ENCODE measurements at places on chromosomes 16 and 17.
A peak's percentile ranks its signal among the peaks of the same experiment; 100 is the strongest.

DNA sequence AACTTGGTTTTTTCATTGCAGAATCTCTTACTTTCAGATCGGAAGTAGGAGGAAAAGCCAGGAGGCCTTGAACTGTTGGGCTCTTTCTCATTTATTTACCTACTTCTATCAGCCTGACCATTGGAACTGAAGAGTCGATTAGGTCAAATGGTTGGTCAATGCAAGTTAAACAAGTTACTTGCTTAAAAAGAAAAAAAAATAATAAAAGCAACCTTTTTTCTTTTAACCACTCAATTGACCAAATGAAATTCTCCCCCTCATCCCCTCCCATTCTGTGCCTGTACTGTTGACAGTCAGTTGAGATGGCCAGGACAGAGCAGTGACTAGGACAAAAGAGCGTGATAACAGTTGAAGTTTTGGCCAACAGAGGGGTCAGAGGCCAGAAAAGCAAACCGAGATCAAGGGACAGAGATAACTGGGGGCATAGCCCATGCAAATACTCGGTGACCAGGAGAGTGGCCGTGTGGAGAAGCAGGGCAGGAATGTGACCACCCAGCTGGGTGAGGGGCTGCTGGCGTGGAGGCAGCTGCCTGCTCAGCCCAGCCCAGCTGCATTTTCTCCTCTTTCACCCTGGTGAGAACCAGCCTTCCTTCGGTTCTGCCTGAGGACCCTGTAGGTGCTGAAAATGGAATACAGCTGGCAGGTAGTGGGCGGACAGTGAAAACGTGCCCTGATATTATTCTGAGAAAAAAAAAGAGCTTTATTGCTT, 72.2 kb downstream of the HS3ST3B1 start:
- DNase-seq = no peak

GRCh38 chr16:78116946-78117345, 17.5 kb downstream of the WWOX start:
- no peak for DNase-seq

- DNase-seq = no peak
These were observed 11.7 kb downstream of the RHBDL3 start for GRCh38 chr17:32277284-32277683.

GRCh38 chr16:65782611-65783600, 583.6 kb upstream of the CDH5 start:
- no peak for DNase-seq

GRCh38 chr17:57629470-57629869, 115.6 kb downstream of the CCDC182 start:
- no peak for DNase-seq

- no peak for DNase-seq
These were observed 636 bp upstream of the GSG1L start for GRCh38 chr16:28064150-28064549.

DNA sequence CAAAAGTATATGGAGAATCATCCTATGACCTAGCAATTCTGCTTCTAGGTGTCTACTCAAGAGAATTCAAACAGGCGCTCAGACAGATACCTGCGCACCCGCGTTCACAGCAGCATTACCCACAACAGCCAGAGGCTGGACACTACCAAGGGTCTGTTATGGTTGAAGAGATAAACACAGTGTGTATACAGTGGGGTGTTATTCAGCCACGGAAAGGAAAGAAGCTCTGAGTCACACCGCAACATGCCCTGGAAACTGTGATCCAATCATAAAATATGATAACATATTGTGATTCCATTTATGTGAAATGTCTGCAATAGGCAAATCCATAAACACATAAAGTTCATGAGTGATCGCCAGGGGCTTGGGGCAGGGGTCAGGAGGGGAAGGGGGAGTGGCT, 18.0 kb upstream of the JPH3 start:
- DNase-seq = no peak

GRCh38 chr17:48213797-48214196, 106.2 kb downstream of the SNX11 start:
- DNase-seq = peak; percentile 67

DNA sequence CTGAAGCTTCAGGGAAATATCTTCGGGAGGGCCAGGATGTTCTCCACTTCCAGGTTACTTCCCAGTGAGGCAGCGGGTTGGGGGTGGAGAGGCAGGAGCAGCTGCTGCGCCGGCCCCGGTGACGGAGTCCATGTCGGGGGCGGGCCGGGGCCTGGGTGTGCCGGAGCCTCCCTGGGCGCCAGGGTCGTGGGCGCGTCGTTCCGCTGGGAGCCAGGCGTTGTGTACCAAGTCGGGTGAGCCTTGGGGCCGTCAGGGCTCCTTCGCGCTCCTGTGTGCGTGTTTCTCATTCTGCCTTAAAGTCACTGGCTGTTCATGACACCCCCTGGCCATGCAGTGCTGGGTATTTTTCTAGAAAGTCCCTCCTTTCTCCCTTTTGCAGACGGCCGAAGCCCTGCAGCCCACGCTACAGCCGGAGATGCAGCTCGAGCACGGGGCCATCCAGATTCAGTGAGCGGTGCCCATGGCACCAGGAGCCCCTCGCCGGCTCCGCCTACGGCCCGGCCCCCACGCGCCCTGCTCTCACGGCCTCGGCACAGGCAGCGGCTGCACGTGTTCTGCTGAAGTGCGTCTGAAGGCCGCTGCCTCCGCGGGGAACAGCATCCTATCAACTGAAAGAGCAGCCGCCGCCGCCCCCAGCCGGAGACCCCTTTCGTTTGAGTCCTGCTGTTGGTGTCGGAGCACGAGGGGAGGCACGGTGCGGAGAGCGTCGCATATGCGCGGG, 125.1 kb downstream of the BANP start:
- no peak for DNase-seq

GRCh38 chr16:67718668-67719047, 458 bp downstream of the GFOD2 start:
- DNase-seq = no peak

DNA sequence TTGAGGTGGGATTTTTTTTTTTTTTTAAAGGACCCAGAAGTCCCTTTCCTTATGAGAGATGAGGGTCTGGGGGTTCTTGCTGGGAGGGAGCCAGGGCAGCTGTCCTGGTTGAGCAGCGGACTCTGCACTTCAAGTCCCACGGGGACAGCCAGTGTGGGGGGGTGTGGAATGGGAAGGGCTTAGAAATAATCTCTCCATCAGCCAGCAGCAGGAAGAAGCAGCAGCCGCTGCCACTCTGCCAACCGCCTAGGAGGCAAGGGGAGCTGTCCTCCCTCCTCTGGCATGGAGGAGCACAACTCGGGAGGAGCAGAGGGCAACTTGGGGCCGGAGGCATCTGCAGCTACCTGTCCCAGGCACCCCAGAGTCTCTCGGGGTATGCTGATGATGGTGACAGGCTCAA, at the start of gene KCNG4:
KCNG4 (minus strand) TSS at position 104 of the 400 bp plus-strand sequence. CDS start 2,527 bp downstream, outside the sequence.
- no peak for DNase-seq

- no peak for DNase-seq
These were observed 8.0 kb upstream of the WWOX start for GRCh38 chr16:78091419-78091818.

- DNase-seq = no peak
These were observed 7.5 kb downstream of the FSCN2 start for GRCh38 chr17:81535480-81536298.

GRCh38 chr17:71519285-71519684, 601.5 kb upstream of the SOX9 start:
- DNase-seq = no peak

- no peak for DNase-seq
These were observed 67.5 kb downstream of the SEC14L1 start for GRCh38 chr17:77208217-77208808.

- no peak for DNase-seq
These were observed 99.2 kb downstream of the NTN1 start for GRCh38 chr17:9120471-9120870.

DNA sequence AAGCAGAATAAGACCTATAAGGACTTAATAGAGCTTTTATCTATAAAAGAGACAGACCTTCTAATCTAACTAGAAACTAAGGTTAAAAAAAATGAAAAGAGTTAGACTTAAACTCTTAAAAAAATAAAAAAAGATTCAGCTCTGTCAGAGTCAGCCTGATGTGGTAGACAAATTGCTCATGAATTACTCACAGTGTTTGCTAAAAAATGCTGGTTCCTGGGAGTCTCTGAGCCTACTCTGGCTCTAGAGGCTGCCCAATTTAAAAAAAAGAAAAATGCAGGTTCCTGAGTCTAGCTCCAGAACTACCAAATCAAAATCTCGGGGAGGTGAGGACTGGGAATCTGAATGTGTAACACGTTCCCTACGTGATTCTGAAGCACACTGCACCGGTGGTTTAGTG, 18.1 kb downstream of the SOST start:
- no peak for DNase-seq

DNA sequence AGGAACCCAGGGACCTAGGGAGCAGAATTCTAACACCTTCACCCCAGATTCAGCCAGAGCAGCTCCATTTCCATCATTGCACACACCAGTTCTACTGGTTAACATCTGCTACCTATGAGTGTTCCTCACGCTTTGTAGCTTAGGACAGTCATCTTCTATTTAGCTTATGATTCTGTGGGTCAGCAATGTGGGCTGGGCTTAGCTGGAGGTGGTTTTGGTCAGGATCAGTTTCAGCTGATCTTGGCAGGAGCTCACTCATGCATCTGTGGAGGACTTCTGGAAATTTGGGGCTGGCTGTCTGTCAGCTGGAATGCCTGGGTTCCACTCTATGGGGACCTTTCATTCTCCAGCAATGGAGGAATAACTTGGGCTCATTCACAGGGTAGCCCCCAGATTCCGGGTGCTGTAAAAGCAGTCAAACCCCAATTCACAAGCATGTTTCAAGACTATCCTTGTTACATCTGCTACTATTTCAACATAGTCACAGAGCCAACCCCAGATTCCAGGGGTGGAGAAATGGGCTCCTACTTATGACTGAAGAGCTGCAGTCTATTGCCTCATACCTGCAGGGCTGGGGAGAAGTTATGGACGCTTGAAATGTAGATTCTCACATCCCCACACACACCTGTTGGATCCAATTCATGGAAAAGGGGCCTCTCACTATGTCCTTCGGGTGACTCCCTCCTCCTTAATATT, 3.4 kb upstream of the HP start:
- no peak for DNase-seq

DNA sequence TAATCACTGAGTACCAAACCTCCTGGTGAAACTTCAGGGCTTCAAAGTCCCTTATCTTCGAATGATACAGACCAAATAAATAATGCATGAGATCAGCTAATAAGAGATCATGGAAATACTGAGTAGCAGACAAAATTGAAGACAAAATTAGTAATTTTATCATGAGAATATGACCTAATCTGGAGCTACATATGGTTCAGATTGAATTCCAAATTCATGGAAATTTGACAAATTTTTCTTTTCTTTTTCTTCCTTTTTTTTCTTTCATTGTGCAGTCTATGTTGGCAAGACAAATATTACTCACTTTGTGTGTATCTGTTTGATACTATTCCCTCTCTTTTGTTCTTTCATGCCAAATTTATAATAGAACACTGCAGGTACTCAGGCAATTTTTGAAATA, 218.1 kb upstream of the KCNJ16 start:
- DNase-seq = no peak

GRCh38 chr17:31811101-31811500, 47.9 kb downstream of the COPRS start:
- no peak for DNase-seq

DNA sequence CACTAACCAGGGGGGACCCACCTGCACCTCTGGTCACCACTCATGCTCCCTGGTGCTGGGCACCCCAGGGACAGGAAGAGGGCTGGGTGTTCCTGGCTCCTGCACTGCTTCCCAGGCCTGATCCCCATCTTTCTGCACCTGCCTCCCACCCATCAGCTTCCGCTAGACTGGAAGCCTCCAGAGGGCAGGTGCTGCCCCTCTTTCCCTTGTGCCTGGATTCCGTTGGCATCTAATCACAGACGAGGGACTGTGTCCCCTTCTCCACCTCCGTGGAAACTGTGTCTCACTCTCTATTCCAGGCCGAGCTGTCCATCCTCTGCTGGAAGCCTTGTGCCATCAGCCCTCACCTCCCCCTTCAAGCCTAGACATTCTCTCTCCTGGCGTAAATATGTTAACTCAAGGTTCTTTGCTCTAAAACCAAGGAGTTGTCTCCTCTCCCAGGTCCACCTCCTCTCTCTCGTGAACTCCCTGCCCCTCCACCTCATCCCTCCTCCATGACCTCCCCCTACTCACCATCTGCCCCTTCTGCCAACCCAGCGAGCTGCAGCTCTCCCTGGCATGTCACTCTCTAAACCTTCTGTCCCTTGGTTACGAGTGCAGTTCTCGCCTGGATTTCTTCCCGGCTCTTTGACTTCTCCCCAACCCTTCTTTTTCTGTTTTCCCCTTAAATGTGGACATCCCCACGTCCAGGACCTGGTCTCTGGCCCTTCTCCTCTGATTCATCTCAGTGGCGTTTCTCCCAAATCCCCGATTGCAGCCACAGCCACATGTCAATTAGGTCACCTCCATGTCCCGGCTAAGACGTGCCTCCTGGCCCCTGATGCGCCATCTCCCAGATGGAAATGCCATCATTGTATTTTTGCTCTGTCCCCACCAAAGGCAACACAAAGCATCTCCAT, 107.7 kb downstream of the SEC14L1 start:
- DNase-seq = no peak

GRCh38 chr16:15874745-15875314, 13.6 kb downstream of the CEP20 start:
- DNase-seq = no peak

DNA sequence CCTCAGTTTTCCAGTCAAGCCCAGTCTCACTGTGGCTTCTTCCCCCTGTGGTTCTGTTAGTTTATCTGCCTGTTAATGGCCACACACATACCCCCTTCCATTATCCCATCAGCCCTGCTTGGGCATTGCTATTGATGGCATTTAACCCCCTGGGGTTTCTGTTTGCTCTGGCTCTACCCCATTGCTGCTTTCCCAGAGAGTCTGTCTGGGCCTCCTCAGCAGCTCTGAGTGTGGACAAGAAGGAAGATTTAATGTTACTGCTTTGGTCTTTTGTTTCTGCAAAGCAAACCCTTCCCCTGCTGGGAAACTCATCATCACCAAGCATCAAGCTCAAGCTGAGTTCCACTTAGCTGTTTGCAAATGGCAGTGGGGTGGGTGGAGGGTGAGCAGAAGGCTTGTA, 162.7 kb downstream of the CCT6B start:
- peak; percentile 80 for DNase-seq

- no peak for DNase-seq
These were observed at the start of gene CD300LD for GRCh38 chr17:74592087-74592990. Gene CD300LD, minus strand, starts transcription at chr17:74592283. Its CDS starts 81 bp downstream, at chr17:74592202.

GRCh38 chr16:80552277-80552676, 11.5 kb downstream of the DYNLRB2 start:
- no peak for DNase-seq

- no peak for DNase-seq
These were observed 31.6 kb upstream of the LRRC37A3 start for GRCh38 chr17:64950871-64951270.

GRCh38 chr16:4474192-4474961, at the start of gene NMRAL1:
Gene NMRAL1, minus strand, starts transcription at chr16:4474625. Its CDS starts 493 bp downstream, at chr16:4474132.
- peak; percentile 97 for DNase-seq

GRCh38 chr17:32820440-32820839, 56.5 kb downstream of the MYO1D start:
- DNase-seq = no peak

- DNase-seq = no peak
These were observed 546 bp upstream of the PSMD7 start for GRCh38 chr16:74296104-74296431.

GRCh38 chr16:67969254-67970039, 1.0 kb upstream of the SLC12A4 start:
- no peak for DNase-seq

- no peak for DNase-seq
These were observed 526 bp upstream of the BORCS6 start for GRCh38 chr17:8190506-8190905.
